ENCODE measurements at places on chromosomes 3 and 15.

- no peak for DNase-seq
These were observed 310.8 kb downstream of the GABRB3 start for GRCh38 chr15:26461847-26462608.

DNA sequence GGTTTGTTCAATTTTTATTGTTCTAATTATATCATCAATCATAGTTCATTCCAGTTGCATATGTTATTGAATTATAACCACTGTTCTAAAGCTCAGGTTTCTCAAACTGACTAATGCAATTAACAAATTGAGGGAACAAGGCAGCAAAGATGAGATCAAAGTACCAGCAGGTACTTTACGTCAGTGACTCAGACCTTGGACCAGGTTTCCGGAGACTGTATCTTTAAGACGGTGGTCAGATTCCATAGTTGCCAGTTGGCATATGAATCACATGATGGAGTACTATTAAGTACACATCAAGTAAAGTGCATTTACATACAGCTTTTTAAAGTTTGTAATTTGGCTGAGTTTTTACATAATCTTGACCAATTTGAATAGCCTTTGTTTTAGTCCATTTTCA is 583.6 kb upstream of the ROBO2 start:
- no peak for DNase-seq

DNA sequence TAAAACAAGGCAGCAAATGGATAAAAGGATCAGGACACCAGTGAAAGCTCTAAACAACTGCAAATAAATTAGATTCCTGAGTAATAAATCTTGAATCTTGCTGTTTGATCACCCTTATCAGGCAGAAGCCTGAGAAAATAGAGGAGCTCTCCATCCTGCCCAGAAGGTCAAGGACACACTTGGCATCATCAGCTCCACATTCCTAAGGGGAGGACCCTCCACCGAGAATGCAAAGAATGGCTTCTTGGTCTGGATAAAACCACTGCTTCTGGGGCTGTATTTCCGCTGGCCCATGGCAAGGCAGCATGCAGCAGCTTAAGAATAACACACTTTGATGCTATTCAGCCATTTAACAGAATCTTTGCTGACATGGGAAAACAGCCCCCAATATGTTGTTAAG is 108.9 kb upstream of the TSC22D2 start:
- no peak for DNase-seq

DNA sequence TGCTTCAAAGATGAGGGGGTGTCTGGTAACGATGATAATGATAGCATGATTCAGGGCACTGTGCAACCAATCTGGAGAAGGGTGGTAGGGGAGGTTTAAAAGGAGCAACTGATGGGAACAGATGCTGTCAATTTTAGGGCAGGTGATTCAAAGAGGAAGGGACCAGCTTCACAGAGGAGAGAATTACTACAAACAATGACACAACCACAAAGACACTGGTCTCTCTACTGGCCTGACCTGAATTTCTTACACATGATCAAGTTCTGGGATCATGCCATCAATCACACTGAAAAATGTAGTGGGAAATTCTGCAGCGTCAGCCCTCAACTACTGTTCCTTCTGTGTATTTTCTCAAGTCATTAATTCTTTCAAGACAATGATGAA is 2.6 kb upstream of the CDV3 start:
- DNase-seq: no peak

DNA sequence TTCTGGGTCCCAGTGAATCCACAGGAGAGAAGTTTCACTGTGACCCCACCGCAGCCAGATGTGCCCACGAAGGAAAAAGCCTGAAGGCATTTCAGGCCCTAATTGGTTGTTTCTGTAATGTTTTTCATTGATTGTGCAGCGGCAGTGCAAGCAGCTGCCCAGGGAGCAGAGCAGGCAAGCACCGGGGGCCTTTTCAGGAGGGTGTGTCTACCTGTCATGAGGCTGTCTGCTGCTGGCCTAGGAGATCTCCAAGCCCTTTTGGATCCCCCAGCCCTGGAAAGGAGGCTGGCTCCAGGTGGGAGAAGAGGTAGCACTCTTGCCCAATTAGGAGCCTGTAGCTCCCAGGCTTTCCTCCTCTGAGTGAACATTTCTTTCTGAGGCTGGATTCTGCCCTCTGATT is 108.8 kb downstream of the EPHB1 start:
- no peak for DNase-seq

DNA sequence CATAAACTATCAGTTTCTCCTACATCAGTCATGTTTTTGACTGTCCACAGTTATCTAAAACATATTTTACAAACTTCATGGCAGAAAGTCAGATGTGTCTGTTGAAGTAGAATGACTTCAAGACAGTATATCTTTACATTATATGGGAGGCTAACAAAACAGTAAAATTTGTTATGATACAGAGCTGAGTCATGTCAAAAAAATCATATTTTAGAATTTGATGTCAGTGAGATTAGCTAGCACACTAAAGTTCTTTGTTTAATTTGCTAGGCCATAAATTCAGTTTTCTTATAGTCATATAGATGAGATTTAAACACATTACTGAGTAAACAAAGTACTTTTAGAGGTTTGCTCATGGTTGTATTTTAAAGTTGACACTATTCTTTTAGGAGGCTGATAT is 80.3 kb upstream of the IGSF10 start:
- DNase-seq: no peak

DNA sequence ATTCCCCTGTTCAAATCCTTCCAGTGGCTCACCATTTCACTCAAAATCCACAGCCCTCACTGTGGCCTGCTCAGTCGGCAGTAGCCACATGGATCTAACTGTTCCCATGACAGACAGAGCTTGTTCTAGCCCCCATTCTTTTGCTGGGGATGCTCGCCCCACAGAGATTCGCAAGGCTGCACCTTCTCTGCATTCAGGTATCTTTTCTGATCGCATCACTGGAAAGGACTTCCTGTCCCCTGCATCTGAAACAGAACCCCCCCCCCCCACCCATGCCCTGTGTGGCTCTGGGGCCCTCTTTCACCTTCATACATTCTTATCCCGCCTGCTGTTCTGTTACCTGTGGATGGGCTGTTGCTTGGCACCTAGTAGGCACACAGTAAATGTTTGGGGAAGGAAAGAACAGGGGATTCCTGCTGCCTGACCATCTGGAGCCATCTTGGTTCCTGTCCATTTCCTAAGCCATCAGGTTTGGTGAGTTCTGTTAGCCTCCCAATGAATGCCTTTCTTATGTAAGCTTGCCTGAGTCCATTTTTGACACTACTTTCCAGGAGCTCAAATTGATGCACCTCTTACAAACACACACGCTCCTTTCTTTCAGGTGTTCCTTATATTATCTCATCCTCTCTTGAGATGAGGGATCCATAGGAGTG is 42.9 kb upstream of the PGPEP1L start:
- DNase-seq: no peak

DNA sequence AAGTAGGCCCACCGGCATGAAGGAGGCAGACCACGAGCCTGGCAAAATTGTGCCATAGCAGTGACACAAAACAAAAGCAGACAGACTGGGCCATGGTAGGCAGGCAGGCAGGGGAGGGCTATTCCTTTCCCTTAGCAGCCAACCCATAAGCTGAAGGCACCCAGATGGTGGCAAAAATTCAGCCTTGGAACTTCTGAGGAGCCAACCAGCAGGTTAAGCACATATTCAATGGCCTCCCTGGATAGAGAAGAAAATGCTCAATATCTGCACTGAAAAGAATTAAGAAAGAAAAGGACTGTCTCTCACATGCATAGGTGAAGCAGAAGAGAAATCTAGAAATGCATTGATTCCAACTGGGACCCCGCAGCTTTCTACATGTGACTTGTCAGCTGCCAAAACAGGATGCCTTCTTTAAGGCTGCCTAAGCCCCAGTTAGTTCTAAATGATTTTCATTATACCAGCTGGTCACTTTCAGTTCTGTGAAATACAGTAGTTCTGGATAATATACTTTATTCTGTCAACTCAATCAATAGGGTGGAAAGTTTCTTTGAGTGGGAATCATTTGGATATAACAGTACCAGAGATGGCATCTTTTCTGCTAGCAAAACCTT is 2.7 kb downstream of the PRICKLE2 start:
- no peak for DNase-seq

GRCh38 chr15:48085591-48085930 is 35.2 kb upstream of the SLC24A5 start:
- no peak for DNase-seq

- DNase-seq: no peak
These were observed 47.3 kb downstream of the AMOTL2 start for GRCh38 chr3:134326760-134327593.

DNA sequence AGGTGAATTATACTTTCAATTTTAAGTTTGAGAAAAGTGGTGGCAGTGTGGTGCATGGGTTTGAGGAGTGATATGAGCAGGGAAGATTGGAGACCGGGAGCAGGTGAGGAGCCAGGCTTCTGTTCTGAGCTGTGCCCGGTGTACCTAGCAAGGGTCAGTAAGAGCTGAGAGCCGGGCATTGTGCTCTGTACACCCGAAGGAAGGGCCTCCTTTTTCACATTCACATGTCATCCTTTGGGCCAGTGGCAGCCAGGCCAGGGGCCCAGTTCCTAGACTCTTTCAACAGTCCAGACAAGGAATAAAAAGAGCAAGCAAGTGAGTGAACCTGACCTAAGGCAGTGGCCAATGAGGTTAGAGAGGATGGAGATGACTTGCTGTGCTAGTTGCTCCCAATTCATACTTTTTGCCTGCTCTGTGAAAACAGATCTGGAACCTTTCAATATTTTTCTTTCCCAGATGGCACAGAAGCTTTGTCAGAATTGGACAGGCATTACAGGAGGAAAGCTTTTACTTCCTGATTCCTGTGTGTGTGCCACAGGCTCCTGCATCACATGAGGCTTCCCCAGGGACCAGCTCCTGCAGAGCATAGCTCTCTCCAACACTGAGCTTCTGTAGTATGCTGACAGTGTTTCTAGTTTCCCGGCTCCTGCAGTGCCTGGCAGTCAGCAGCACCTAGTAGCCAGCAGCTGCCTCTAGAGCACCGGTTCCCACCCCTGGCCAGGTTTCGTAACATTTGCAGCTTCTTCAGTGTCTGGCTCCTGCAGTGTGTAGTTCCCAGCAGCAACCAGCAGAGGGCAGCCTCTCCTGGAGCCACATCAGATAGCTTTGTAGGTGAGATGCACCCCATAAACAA is 5.3 kb upstream of the TRA2B start:
- no peak for DNase-seq

DNA sequence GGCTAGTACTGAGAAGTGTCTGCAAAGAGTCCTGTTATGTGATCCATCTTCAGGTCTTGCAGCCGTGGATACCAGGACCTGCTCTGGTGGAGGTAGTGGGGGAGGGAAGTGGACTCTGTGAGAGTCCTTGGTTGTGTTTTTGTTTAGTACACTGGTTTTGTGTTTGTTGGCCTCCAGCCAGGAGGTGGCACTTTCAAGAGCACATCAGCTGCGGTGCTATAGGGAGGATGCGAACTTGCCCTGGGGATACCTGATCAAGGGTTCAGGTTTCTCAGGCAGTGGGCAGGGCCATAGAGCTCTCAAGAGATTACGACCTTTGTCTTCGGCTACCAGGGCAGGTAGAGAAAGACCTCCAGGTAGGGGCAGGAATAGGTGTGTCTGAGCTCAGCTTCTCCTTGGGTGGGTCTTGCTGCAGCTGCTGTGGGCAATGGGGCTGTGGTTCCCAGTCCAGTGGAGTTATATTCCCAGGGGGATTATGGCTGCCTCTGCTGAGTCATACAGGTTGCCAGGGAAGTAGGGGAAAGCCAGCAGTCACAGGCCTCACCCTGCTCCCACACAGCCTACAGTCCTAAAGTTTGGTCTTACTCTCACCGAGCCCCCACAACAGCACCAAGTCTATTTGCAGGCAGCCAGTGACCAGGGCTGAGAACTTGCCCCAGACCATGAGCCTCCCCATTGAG is 132.8 kb upstream of the NPHP3 start:
- DNase-seq: no peak

- no peak for DNase-seq
These were observed 8.1 kb downstream of the EDEM1 start for GRCh38 chr3:5195605-5196004.

GRCh38 chr3:171461525-171461917 is 1.3 kb upstream of the TNIK start:
- DNase-seq: no peak

DNA sequence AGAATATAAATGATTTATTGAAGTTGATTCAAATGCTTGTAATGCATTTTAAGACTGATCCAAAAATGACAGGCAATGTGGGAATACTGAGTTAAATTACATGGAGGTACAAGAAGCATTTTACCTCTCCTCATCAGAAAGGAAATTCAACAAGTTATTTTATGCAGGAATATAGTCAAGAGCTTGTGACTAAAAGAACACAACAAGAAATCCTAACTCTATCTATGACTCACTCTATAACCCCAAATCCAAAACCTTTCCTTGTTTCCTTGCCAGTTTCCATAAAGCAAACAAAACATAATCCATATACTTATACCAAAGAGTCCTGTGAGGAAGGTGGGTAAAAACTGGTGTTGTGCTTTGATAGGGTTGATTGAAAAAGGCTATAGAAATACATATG is 30.8 kb downstream of the SIN3A start:
- no peak for DNase-seq

DNA sequence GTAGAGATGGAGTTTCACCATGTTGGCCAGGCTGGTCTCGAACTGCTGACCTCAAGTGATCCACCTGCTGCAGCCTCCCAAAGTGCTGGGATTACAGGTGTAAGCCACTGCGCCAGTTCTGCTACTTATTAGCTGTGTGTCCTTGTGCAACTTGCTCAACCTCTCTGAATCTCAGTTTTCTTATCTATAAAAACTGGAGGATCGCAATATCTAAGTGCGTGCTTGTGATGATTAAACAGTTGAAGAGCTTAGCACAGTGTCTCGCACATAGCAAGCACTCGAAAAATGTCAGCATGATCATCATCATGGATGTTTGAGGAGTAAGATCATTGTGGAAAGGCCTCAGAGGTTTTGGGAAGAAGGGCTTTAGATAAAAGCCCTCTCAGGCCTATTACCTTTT is 10.8 kb downstream of the CLCN2 start:
- DNase-seq: no peak

DNA sequence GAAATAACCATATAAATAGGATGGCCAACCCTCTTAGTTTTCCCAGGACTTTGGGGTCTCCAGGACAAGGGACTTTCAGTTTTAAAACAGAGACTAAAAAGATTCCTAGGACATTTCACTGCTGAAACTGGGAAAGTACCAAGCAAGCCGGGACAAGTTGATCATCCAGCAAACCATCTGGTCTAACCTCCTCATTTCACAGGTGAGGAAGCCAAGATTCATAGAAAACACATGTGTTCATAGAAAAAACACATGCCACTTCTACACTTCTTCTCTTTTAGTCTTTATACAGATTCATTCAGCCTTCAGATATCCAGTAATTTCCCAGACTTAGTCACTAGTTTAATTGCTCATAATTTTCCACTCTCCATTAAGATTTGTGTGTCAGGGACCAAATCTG is 165.6 kb upstream of the CCDC54 start:
- DNase-seq: no peak

Data from cortex of kidney (tissue), 1 donor.